Activated CD4-positive, alpha-beta memory T cell treated with anti-CD3 and anti-CD28 coated beads for 36 hours (primary cell): ENCODE measurements at places on chromosomes 16 and 17. TPM values are rescaled to one million over a fixed set of nuclear protein-coding genes. Genes with fewer than 3 reads are reported as not detected.

The TVP23C gene
- total RNA-seq, result 10.8 TPM

GRCh38 chr17:82876602-82877379, 37.0 kb upstream of the ZNF750 start:
- DNase-seq, result peak; percentile 31

GRCh38 chr16:22924492-22924891, 110.5 kb downstream of the HS3ST2 start:
- DNase-seq, result no peak

DNA sequence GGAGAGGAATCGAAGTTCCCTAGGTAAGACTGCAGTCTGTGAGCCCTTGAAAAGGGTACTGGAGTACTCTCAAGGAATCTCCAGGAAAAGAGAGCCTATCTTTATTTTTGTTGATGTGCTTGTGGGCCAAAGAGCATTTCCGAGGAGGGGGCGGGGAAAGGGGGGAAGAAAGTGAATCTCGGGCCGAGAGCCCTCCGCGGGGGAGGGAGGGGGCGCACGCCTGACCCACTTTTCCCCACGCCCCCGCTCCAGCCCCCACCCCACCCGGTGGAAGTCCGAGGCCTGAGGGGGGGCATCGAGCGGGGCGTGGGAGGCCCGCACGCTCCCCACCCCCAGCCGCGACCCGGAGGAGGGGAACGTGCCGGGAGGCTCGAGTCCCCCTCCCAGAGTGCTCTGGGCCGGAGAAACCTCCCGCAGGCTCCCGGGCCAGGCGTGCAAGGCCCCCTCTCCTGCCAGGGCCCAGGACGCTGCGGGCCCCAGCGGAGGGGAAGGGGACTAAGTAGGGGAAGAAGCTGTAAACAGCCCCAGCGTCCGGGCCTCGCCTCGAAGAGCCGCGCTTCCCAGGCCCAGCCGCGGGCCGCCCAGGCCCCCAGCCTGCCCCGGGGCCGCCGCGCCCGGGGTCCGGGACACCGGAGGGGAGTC, 444 bp downstream of the HELZ start:
- DNase-seq, result no peak

GRCh38 chr17:33680472-33680871, 387.4 kb upstream of the ASIC2 start:
- no peak for DNase-seq

The CALCOCO2 gene
- 72.1 TPM for total RNA-seq

GRCh38 chr17:44780161-44780560, 21.4 kb downstream of the ADAM11 start:
- no peak for DNase-seq

DNA sequence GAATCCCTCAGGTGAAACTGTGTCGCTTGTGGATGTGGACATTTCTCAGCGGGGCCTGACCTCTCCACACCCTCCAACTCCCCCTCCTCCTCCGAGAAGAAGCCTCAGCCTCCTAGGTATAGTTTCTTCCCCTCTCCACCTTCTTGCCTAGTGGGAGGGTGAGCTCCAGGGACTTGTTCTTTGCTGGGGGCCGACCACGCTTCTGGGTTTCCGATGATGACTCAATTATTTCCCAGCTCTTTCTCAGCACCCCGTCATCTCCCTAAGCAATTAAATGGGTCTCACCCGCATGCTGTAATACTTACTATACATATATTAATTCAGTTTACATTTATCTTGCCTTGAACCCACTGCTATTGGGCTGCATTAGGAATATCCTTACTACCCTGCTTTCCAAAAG, 13.1 kb downstream of the SOCS7 start:
- DNase-seq, result no peak

GRCh38 chr17:37701496-37701898, 43.4 kb downstream of the HNF1B start:
- DNase-seq, result peak; percentile 68

DNA sequence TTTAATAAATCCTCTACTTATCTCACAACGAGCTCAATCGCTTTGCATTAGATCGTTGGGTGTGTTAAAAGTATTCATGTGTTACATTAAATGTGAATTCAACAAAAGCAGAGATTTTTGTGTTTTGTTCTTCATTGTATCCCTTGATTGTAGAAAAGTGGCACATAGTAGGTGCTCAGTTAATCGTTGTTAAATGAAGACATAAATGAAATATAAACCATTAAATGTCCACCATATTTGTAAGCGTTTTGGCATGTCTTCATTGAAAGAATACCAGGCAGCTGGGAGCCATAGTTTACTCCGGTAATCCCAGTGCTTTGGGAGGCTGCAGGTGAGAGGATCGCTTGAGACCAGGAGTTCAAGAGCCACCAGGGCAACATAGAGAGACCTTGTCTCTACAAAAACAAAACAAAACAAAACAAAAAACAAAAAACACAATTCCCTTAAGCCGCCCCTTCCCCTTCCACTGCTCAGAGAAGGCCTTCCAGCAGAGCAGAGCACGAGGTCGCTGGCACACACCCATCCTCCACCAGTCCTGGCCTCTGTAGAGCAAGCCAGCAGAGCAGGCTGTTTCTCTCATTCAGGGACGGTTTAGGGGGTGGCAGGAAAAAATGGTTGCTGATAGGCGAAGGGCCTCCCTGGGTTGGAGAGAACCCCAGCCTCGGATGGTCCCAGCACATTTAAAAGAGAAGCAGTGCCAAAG, 673 bp upstream of the CHD9 start:
- DNase-seq, result peak; percentile 36

DNA sequence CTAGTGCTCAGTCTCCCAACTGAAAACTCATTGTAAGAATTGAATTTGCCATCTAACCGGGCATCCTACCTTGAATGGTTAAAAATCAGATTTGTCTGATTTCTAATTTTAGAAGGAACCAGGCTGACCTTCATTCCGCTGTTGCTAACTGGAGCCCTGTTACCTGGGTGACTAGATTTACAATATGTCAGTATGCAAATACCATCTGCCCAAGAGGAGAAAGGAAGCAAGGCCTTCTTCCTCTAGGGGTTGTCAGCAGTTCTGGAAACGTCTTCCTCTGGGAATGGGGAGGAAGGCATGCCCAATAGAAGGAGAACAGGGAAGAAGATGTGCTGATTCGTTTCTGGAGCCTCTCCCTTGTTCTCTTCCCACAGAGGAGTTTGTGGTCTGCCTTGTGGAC, 137.9 kb downstream of the PITPNC1 start:
- DNase-seq, result no peak
